Immature natural killer cell (primary cell): ENCODE measurements at places on chromosomes 16 and 17.

GRCh38 chr17:16432017-16432416 lies 16.6 kb downstream of the TRPV2 start:
- no peak for DNase-seq

- DNase-seq: no peak
Observed at GRCh38 chr17:83128306-83129240, 49.2 kb downstream of the METRNL start.

- peak; percentile 49 for DNase-seq
Observed at GRCh38 chr16:11361701-11362451, 16.6 kb downstream of the RMI2 start.

DNA sequence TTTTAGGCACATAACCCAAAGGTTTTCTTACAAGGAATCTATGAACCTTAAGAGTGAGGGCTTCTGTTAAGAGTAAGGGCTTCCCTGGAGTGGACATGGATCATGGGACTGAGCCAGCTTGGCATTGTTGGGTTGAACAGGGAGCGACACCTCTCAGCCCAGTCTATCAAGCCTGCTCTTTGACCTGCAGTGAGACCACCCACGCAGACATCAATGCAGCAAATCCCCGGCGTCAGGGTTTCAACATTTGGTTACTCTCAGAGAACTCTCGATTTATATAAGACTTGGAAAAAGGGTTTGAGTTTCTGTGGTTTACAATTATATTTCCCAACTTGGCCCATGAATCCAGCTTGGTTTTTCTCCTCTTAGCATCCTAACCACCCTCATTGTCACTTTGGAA lies 299.9 kb downstream of the WWOX start:
- no peak for DNase-seq

- no peak for DNase-seq
Observed at GRCh38 chr16:28981517-28981916, 3.3 kb upstream of the LAT start.

DNA sequence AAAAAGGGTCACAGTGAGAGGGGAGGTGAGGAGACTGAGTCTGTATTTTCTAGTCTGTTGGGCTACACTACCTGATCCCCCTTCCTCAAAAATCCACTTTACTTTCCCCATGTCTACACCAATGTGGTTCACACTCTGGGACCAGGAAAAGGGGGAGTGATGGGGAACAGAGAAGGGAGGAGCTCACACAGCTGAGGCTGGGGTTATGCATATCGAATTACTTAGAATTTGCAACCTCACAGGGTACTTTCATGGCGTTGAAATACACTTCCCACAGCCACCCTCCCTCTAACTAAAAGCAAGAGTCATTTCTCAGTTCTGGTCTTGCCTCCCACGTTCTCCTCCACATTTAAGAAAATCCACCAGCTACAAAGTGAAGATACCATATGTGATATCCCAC lies 14.1 kb downstream of the MAPT start:
- no peak for DNase-seq

- DNase-seq: no peak
Observed at GRCh38 chr17:15441315-15441714, 26.1 kb downstream of the CDRT4 start.

DNA sequence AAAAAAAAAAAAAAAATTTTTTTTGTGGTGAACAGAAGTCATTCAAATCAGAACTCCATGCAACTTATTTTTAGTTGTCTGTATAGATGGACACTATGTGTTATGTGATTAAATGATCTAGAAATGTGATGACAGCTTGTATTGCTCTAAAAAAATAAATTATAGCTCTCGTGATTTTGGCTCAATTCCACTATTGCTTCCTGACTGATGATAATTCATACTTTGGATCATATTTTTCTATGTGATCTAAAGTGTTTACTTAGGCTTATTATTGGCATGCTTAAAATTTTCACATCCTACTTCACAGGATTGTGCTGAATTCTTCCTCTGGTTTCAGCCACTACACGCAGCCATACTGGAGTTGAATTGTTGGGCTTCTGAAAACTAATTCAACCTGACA lies 76.8 kb downstream of the RPGRIP1L start:
- DNase-seq: no peak

DNA sequence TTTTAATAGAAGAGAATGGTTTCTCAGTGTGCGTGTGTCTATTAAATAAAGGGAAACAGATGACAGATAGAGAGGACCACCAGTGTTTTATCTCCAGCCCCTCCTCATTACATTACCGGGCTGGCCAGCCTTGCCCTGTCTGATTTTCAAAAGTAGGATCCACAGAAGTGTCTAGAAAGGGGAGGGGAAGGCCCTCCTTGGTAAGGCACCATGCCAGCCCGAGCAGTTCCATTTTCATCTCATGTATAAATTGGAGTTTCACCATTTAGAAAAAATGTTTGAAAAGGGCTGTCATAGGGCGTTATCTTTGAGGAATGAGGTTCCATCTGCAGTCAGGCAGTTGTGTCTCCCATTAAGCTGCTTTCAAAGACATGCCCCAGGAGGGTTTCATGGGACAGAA lies 96.7 kb downstream of the SOCS1 start:
- DNase-seq: no peak

- DNase-seq: no peak
Observed at GRCh38 chr16:80288616-80289015, 252.2 kb upstream of the DYNLRB2 start.

DNA sequence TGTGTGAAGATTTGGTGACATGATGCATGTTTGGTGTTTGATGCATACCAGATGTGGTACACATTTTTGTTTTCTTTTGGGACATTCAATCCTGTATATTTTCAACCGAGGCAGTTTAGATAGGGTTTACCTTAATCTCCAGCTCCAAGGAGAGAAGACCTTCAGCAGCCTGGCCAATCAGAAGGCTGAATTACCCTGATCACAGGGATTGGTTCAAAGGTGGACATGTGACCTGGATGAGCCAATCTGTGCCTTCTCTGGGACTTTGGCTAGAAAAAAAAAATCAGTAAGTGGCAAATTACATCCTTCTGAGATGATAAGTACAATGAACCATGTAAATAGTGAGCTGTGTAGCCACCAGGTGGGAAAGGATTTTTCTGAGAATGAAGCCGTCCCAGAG lies 205.1 kb downstream of the SHISA9 start:
- no peak for DNase-seq

DNA sequence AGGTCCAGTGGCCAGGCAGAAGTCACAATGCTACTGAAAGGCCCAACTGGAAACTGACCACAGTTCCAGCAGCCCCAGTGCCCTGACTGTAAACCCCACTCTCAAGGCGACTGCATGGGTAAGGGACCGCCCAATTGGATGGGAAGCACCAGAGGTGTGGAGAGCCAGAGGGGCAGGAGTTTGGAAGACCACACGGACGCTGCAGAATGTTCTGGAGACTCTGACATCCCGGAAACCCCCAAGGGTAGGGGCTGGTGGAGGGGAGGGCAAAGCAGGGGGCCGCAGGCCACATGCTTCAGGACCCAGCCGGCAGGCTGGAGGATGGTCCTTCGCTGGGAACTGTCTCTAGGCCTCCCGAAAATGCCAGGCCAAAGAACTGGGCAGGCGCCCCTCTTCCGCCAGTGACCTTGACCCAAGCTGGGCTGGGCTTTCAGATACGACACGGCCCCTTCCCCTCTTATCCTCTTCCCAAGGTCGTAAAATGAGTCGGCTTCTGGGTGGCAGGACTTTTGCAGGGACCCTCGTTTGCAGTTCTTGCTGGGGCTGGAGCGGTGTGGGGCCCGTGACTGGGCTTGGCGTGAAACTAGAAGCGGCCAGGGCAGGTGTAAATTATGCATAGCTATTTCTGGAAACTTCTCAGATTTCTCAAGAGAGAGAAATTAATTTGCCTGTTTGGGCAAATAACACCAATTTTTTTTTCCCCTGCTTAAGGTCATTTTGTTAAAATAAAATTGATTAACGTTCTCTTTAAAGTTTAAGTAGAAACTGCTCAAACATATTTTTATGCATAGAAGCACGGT lies 110.2 kb downstream of the C16orf78 start:
- no peak for DNase-seq

DNA sequence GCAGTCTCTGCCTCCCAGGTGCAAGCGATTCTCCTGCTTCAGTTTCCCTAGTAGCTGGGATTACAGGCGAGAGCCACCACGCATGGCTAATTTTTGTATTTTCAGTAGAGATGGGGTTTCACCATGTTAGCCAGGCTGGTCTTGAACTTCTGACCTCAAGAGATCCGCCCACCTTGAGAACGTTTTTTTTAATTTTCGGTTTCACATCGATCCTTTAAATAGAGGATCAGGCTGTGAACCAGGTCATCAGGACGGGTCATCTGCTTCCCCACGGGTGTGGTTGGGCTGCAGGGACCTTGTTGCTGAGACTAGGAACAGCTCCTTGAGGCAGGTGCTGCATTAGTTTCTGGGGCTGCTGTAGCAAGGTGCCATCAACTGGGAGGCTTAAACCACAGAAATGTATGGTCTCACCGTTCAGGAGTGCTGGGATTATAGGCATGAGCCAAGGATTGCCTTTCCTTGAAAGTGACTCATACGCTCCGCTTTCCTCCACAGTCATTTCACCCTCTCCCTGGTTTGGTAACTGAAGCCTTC lies 7.9 kb upstream of the NAGPA start:
- DNase-seq: no peak

DNA sequence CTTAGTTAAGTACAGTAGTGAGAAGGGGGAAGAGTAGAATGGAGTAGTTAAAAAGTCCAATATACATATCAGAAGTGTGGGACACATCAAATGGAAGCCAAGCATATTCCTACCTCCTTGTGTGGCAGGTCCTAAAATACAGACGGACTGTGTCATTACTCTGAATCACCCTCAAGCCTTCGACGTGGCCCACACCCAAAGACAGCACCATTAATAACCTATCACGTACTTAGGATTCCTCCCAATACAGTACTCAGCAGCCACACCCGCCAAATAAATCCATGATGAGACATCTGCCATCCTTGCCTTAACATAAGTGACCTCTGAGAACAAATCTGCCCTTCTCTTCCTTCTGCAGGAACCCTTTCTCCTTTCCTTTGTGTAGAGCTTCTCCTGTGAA lies 38.9 kb downstream of the UBE2G1 start:
- DNase-seq: no peak

- DNase-seq: no peak
Observed at GRCh38 chr16:12801511-12802042, 2.1 kb downstream of the CPPED1 start.

GRCh38 chr17:45335721-45336120 lies 18.9 kb upstream of the MAP3K14 start:
- no peak for DNase-seq

DNA sequence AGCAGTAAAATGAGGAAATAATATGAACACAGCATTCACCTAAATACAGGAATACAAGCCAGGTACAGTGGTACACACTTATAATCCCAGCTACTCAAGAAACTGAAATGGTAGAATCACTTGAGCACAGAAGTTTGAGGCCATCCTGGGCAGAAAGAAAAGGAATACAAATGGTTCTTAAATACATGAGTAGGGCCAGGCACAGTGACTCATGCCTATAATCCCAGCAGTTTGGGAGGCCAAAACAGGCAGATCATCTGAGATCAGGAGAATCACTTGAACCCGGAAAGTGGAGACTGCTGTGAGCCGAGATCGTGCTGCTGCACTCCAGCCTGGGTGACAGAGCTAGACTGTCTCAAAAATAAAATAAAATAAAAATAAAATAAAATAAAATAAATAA lies 23.0 kb upstream of the SMG8 start:
- DNase-seq: no peak

- DNase-seq: no peak
Observed at GRCh38 chr16:19967561-19967960, 82.9 kb upstream of the GPRC5B start.

- DNase-seq: no peak
Observed at GRCh38 chr17:81258292-81258691, 19.2 kb downstream of the NDUFAF8 start.

GRCh38 chr17:78781104-78781892 lies 775 bp downstream of the CYTH1 start:
- peak; percentile 52 for DNase-seq

GRCh38 chr16:86437348-86437747 lies 73.0 kb upstream of the FOXF1 start:
- no peak for DNase-seq

DNA sequence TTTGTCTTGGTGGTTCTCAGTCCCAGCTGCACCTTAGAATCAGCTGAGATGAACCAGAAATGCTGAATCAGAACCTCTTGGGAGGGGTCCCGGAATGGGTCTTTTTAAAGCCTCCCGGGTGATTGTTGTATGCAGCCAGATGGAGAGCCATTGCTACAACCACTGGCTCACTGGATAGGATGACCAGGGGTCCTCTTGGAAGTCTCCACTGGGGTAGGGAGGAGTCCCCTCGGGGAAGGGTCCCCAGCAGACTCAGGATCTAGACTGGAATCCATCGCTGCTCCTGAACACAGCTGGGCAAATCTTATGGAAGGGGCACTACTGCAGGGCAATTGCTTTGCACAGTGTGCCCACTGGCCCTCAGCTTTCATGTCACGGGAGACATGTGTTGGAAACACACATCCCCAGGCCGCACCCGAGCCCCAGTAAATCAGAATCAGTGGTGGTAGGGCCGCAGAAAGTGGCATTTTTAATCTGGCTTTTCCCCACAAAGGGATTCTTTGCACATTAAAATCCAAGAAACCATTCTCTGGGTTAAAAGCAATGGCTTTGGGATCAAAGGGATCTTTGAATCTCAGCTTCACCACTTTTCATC lies 117.3 kb downstream of the IRX5 start:
- DNase-seq: no peak

- no peak for DNase-seq
Observed at GRCh38 chr17:2089021-2089422, 34.1 kb downstream of the HIC1 start.

DNA sequence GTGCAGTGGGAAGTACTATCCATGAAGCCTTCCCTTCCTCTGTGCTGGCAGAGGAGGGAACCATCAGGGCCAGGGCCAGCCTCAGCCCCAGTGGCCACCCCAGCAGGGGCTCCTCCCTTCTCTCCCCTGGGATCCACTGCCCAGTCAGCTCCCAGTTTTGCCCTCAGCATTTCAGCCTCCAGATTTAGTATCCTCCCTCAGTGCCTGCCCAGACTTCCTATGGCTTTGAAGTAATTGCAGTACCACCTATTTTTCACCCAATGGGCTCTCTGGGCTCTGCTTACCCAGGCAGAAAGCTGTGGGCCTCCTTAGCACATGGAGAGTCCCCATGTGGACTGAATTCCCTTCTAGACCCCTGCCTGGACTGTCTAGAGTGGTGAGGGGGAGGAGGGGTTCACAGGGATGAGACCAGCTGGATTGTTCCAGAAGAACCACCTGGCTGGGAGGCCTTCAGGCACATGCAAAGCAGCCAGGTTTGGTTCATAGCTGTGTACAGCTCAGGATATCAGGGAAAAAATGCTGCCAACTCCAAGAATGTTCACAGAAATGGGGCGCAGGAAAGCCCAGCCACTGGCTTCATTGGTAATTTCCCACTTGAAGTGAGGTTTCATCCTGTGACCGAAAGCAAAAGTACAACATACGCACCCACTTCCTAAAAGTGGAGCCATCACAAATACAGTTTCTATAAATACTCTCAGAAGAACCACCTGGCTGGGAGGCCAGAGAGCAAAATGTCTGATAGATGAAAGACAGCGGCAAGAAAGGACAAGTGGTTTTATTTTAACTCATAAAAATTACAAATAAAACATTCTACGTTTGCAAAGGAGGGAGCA lies 15.2 kb upstream of the HERPUD1 start:
- peak; percentile 16 for DNase-seq
